ENCODE measurements at places on chromosomes 3 and 15. TPM values are rescaled to one million over a fixed set of nuclear protein-coding genes. Genes with fewer than 3 reads are reported as not detected.

The ESYT3 gene
- 0.26 TPM for total RNA-seq

The FBXO22 gene
- total RNA-seq, result 43.2 TPM

The SMCO1 gene
- not detected for total RNA-seq

The RASL12 gene
- total RNA-seq, result not detected

The ALDH1L1 gene
- total RNA-seq, result not detected

The IL17RB gene
- 7.0 TPM for total RNA-seq
